ENCODE measurements at places on chromosomes 2 and 18.

DNA sequence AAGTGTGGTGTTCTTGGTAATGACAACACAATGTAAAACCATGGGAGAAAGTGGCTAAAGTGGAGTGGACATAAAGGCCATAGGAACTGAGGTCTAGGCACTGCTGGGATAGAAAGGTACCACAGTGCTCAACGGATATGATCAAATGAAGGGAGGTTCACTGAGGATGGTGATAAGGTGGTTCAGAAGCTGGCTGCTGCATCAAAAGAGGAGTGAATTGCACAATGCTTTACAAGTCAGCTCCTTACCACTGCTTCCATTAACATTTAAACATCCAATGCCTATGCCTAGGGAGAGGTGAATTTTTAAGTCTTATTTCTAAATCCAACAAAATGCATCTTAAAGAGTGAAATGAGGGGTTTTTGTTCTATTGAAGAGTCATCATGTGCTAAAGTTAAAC is 100.1 kb upstream of the ITGB6 start:
- no peak for DNase-seq

- DNase-seq, result no peak
Measured at GRCh38 chr2:101900375-101900774, 91.4 kb upstream of the IL1R2 start.

DNA sequence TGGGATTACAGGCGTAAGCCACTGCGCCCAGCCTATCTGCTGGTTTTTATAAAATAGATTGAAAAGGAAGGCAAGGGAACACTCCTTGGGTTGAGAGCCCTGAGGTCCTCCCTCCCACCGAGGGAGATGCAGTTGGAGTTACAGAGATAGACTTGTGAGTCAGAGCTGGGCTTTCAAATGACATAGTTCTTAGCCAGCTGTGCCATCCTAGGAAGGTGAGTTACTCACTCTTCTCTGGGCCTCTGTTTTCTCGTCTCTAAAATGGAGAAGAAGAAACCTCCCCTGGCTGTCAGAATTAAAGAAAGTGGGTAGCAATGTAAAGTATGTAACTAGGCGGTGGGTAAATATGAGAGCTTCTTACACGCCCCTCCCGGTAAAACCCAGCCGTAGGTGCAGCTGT is 2.4 kb downstream of the LRRFIP1 start:
- no peak for DNase-seq

- no peak for DNase-seq
Measured at GRCh38 chr2:236485519-236485918, 84.1 kb upstream of the ACKR3 start.

DNA sequence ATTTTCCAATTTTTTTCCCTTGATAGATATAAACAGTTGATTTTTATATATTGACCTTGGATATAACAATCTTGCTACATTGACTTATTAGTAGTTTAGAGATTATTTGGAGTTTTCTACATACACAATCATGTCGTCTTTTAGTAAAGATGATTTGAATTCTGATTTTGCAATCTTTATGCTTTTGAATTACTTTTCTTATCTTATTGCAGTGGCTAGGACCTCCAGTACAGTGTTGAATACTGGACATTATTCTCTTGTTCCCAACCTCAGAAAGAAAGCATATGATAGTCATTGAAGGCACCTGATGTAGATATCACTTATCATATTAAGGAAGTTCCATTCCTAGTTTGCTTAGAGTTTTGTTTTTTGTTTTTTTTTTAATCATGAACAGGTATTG is 90.2 kb downstream of the RAB3GAP1 start:
- DNase-seq, result no peak

- no peak for DNase-seq
Measured at GRCh38 chr2:236557306-236558030, 12.2 kb upstream of the ACKR3 start.

DNA sequence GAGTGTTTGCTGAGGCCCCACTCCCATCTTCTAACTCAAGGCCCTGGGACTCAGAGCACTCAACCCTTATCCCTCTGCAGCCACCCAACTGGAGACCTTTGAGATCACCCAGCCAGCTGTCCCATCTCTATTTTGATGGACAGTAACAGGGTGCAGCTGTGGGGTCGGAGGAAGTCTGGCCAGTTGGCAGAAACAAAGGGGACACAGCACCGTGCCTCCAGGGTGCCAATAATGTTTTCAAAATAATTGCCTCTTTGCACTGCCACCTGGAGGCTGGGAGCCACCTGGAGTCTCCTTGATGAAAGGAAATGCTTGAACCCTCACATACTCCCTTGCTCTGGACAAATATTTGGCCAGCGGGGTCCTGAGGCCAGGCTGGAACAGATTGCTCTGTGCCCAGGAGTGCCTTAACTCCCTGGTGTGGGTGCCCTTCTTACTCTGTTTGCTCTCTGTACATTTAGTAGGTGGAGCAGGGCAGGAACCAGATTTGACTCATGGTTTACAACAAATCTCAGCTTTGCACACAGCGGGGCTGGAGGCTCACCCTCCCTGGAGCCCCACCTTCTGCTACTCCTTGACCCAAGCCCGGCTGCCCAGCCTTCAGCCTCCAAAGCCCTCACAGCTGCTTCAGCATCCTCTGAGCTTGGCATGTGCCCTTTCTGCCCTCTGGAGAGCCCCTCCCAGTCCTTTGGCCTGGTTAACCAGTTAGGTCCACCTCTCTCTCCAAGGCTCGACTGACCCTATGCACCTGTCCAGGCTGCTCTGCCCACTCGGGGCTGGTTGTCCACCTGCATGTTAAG is 17.2 kb downstream of the MAL start:
- no peak for DNase-seq

DNA sequence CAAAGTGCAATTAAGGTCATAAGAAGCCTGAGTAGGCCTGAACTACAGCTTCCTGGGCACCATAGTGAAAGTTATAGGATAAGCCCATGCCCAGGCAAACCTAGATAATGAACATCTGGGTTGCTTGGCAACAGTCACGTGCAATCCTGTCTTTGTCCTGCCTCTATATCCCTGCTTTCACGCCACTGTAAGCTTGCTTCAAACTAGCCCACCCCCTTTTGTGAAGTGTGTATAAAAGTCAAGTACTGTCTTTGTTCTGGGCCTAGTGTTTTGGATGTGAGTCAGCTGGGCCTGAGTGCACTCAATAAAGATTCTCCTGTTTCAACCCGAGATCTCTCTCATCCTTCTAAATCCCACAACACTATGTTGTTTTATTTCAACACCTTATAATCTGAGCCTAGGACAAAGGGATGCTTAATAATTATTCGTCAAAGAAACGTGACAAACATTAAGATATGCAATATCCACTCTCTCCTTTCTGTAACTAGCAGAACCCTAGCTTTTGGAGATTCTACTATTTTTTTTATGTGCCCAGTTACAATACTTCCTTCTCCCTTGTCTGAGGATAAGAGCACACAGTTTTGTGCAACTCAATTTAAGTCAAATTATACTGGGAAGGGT is 927.8 kb downstream of the SUCLG1 start:
- DNase-seq, result no peak

DNA sequence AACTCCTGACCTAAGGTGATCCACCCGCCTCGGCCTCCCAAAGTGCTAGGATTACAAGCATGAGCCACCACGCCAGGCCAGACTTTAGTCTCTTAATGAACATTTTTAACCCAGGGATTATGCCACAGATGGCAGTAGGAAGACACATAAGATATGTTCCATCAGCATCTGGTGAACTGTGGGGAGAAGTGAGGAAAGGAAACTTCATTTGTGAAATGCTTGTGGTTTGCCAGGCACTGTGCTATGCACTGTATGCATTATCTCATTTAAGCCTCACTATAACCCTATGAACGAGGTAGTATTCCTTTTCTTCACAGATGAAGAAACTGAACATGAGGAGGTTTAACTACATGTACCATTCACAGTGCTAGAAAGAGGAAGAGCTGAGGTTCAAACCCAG is 29.3 kb downstream of the PTRHD1 start:
- no peak for DNase-seq

- no peak for DNase-seq
Measured at GRCh38 chr2:215434447-215435279, 1.2 kb downstream of the FN1 start.

DNA sequence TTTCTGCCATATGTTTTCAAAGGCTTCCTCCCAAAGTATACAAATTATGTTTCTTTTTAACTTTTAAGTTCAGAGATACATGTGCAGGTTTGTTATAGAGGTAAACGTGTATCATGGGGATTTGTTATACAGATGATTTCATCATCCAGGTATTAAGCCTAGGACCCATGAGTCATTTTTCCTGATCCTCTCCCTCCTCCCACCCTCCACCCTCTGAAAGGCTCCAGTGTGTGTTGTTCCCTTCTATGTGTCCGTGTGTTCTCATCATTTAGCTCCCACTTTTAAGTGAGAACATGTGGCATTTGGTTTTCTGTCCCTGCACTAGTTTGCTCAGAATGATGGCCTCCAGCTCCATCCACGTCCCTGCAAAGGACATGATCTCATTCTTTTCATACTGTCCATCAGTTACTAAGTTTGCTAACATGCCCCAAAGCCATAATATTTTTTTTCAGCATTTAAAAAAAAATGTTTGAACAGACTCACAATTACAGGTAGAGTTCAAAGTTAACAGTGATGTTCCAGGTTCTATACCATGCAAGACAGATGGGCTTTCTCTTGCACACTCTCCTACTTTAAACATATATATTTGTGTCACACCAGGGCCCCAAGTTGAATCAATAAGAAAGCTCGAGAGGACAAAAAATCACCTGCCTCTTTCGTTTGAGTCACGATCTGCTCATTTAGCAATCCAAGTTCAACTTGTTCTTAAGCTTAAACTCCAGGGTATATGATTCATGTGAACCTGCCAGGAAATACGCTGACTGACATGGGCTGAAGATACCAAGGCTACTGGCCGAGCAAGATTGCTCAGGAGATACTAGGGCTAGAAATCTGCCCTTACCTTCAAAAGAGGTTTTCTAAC is 77.6 kb downstream of the AP1S3 start:
- peak; percentile 22 for DNase-seq

DNA sequence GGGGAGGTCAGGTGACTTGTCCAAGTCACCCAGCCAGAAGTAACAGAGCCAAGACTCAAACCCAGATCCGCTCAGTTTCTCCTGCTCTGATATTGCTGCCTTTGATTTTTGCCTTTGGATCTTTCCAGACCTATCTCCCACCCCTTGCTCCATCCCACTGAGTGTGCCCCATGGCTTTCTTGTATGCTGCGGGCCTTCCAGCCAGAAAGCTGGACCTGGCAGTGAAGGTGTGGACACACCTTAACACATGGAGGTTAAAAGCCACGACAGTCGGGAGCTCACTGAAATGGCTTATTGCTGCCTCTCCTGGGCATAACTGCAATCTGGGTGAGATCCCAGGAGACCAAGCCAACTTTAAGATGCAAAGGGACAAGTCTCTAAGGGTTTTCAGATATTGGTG is 86.7 kb downstream of the LONRF2 start:
- DNase-seq, result no peak

- DNase-seq, result no peak
Measured at GRCh38 chr18:43574974-43575373, 297.7 kb upstream of the SYT4 start.

GRCh38 chr2:212797484-212798205 is 259.0 kb upstream of the ERBB4 start:
- no peak for DNase-seq

DNA sequence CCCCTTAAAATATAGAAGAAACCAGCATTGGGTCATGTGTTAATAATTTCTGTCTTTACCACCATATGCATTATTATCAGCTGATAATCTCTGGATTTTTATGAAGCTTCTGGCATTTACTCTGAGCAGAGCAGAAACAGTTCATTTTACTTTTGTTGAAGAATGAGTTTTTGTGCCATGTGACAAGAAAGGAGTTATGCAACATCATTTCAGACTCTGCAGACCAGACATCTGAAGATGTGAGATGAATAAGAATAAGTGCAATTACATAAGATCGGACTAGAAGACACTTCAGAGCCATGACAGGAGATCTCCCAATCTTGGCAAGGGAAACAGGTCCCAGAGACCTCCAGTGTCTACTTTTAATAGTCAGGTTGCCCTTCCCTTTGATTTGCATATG is 869.4 kb upstream of the VRK2 start:
- DNase-seq, result no peak

- no peak for DNase-seq
Measured at GRCh38 chr2:31962757-31963361, 47.9 kb downstream of the MEMO1 start.

GRCh38 chr2:238905644-238906043 is 57.8 kb downstream of the TWIST2 start:
- no peak for DNase-seq

GRCh38 chr18:79645291-79645983 is 34.2 kb upstream of the CTDP1 start:
- no peak for DNase-seq

DNA sequence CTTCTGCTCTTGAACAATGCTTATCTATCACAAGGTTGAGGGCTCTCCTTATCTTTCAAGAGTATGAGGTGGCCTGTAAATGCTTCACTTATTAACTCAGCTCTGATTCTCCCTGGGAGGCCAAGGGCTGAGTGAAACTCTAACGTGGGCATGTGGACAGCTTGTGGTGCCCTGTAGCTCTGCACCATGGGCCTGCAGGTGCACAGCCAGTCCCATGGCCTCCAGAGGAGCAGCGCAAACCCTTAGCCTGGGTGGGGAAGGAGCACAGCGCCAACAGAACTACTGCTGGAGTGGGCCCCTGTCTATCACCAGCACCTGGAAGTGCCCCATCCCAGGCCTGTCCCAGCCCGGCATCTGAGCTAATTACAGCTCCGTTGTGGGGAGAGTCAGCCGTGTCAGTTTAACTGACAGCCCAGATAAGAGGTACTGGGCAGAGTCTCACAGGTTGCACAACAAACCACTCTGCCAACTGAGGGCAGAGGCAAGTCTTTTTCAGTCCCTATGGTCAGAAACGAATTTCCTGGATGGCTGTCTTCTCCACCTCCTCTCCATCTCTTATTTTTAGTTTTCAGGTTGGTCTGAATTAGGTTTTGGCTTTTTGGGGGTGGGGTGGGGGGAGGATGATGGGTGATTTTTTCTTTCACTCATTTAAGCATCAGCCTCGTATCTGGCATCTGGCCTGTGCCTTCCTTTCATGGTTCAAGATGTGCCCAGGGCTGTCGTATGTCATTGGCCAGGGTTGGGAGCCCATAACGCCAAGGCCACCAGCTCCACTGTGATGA is 219.5 kb downstream of the BCL2 start:
- DNase-seq, result no peak

GRCh38 chr2:10781746-10782145 is 30.8 kb downstream of the PDIA6 start:
- DNase-seq, result no peak

DNA sequence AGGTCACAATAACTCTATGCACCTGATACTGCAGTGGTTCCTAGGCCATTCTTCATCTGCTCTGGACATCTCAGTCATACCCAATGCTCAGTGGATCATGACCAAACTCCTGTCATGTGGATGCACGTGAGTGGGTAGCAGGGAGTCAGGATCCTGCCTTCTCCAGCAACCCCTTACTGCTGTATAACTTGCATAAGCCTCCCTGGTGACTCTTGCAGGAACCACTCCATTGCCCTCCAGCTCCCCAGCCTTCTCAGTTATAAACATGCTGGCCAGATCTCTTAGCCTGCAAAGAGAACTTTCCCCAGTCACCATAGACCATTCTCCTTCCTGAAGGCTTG is 98.6 kb upstream of the ZNF397 start:
- no peak for DNase-seq

GRCh38 chr18:58216071-58216481 is 172.1 kb downstream of the NEDD4L start:
- no peak for DNase-seq

GRCh38 chr2:232028071-232028470 is 66.6 kb downstream of the DIS3L2 start:
- DNase-seq, result no peak

GRCh38 chr2:236179236-236180075 is 11.3 kb upstream of the GBX2 start:
- no peak for DNase-seq

- DNase-seq, result no peak
Measured at GRCh38 chr2:42012651-42013050, 35.2 kb upstream of the PKDCC start.
